Upper lobe of left lung (tissue), 6 donors: ENCODE measurements at places on chromosomes 2 and 18.
A peak's percentile ranks its signal among the peaks of the same experiment; 100 is the strongest.

DNA sequence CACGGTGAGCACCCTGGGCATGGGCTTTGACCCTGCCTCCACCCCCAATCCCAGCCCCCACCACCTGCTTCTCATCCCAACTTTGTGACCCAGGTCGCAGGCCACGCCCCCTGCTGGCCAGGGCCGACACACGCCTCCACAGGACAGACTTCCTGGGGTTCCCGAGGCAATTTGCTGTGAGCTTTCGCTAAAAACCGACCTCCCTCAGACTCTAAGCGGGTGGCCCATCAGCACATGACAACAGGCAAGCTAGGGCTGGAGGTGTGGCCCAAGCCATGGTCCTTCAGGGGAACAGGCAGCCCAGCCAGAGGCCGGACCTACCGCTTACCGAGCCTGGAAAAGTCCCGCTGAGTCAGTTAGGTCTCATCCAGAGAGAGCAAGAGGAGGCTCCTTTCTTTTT, 31.9 kb downstream of the C1QL2 start:
- peak; percentile 88 for DNase-seq

DNA sequence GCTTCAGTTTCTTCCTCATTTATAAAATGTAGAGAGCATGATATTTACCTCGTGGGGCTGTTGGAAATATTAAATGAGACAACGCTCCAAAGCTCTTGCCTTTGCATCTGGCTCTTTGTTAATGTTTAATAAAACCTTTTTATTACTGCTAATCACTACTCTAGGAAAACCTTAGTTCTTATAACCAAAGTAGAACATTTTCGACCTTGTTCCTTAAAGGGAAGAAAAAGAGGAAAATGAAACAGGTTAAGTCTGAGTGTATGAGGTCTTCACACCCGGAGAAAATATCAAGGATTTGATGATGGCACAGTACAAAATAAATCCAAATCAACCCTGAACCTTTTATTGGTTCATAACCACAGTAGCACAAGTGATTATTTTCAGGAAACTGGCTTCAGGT, 86.6 kb upstream of the BCL2L11 start:
- no peak for DNase-seq

DNA sequence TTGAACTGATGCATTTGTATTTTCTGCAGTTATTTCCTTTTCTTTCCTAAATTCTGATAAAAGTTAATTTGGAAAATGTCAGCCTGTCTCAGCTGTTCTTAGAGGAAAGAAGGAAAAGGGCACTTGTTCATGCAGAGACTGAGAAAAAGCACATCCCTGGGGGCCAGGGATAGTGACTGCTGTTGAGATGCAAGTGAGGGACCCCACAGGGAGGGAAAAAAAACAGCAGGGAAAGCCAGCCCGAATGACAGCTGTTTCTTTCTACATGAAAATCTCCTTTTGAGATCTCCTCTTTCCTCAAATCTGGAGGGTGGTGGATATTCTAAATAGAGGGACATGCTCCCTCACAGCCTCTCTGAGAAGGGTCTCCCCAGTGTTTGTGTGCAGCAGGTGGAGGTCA, 14.0 kb upstream of the MTA3 start:
- no peak for DNase-seq

DNA sequence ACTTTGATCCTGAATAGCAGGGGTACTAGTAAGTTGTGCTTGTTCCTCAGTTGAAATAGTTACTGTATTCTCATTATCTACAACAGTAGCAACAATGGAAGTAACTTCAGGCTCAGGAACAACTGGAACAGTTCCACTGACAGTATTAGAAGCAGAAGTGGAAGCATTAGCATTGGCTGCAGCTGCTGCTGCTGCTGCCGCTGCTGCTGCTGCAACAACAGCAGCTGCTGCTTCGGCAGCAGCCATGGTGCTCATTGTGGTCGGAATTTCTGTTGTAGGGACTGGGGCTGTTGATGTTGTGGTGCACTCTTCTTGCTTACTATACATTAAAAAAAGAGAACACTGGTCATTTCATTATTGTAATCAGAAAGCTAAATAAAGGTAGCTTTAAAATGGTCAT, 40.8 kb downstream of the PRPF40A start:
- DNase-seq, result no peak

- peak; percentile 65 for DNase-seq
These were observed 22.2 kb upstream of the RAPGEF4 start for GRCh38 chr2:172713365-172713875.

DNA sequence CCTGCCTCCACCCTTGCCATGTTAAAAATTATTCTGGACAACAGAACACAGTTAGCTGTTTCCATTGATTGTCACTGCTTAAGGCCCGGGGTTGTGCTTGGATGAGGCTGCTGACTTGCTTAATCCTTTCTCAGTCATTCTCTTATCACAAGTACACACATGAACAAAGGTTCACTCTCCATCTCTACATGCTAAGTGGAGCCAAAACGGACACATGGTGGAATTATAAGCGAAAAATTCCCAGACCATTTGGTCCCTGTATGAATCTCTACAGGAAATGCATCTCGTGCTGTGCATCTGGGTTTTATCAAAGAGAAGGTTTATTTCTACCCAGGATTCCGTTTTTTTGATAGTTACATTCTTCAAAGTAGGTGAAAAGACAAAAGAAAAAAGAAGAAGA, 177.5 kb upstream of the ETAA1 start:
- DNase-seq, result no peak

DNA sequence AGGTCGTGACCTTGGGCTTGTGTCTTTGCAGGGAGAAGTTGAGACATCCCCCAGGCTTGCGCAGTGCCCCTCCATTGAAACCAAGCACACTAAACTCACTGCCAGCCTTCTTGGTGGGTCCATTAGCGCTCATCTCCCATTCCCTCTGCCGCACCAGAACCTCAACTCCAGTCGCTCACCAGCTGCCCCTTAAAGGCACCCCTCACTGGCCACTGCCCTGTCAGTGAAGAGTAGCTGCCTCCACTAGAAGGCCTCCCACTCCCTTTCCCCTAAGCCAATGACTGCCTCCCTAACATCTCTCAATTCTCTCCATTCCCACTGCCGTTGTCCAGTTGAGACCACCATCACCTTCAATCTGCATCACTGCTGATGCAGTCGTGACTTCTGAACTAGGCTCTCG, 114.8 kb upstream of the EPC2 start:
- no peak for DNase-seq

DNA sequence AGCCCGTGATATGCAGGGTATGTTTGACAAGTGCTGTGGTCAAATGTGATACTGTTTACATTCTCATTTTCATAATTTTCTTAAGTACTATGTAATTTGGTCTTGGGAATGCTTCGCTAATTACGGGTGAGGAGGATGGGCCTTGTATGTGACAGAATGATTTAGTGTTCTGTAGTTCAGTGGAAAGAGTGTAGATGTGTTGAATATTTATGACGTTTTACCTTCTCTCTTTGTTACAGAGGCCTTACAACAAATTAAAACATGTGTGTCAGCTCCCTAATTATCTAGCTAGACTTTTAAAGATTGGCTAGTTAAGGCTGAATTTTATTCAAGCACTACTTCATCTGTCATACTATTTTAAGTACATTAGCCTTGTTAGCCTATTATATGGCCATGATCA, 10.6 kb upstream of the CHRNA1 start:
- no peak for DNase-seq

GRCh38 chr18:49988733-49989132, 175.4 kb upstream of the ACAA2 start:
- no peak for DNase-seq

GRCh38 chr2:144668493-144669110, 148.7 kb upstream of the ZEB2 start:
- no peak for DNase-seq

DNA sequence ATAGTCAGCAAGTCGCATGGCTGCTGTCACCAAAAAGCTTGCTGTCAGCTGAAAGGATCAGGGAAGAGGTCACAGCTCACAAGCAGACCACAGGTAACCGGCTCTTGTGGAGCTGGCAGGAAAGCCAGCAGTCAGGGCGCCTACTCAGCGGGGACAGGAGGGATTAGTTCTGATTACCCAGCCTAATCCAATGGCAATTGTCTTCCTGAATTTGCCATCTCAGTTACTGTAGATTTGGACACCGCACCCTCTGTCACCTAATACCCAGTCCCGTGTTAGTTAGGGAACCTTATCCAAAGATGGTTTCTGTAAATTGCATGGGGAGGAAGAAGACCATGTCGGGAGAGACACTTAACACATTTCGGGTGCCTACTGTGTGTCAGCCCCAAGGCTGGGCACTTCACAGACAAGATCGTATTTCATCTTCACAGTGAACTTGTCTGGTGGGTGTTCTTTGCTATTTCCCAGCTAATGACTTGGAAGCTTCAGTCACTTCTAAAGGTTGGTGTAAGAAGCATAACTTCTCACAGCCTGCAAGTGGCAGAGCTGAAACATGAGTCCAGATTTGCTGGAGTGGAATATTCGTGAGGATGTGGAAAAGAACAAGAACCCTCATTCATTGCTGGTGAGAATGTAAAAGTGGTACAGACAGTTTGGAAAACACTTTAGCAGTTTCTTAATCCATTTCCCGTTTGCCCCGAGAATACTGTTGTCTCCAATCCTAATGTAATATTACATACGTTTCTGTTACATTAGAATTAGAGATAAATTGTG, 9.9 kb downstream of the ALPK2 start:
- no peak for DNase-seq

- no peak for DNase-seq
These were observed 189.0 kb downstream of the RPIA start for GRCh38 chr2:88880441-88880953.

GRCh38 chr18:3493501-3494244, 43.7 kb downstream of the TGIF1 start:
- DNase-seq, result no peak

- DNase-seq, result no peak
These were observed 149.2 kb downstream of the DYSF start for GRCh38 chr2:71602581-71602980.

- peak; percentile 44 for DNase-seq
These were observed 56.0 kb downstream of the HDAC4 start for GRCh38 chr2:239344857-239345216.

GRCh38 chr18:70154591-70155194, 50.8 kb downstream of the RTTN start:
- DNase-seq, result no peak

DNA sequence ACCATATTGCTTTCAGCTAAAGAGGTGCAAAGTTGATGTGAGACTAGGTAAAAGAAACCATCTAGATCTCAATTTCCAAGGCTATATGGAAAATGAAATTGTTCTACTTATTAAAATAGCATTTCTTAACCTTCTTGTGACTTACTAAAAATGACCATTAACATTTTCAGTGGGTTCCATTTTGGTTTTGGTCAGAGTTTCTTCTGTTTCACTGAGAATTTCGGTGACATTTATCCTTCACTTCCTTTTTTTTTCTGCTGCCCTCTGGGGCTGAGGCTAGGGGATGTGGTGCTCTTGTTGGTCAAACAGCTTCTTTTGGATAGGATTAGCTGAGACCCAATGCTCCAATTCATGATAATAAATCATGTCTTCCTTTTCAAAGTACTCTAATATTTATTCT, 44.3 kb upstream of the REL start:
- no peak for DNase-seq

- peak; percentile 94 for DNase-seq
These were observed 1.1 kb downstream of the HPCAL1 start for GRCh38 chr2:10303694-10304378.

- no peak for DNase-seq
These were observed 316.4 kb downstream of the DSEL start for GRCh38 chr18:67199993-67200617.

DNA sequence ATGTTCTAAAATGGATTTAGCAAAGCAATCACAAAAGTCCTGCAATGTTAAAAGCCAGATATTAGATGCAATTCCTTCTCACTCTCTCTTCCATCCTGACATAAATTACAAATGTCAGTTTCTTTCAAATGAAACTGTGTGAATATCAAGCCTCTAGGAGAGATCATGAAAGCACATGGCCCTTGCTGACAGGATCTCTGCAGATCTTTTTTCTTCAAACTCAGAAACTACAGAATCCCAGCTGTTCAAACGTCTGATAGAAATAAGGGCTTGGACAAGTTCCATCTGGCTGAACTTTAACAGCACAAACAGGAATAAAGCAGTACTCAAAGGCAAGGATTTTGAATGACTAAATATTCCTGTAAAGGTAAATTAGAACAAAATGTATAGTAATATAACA, 47.6 kb downstream of the PDE1A start:
- no peak for DNase-seq

DNA sequence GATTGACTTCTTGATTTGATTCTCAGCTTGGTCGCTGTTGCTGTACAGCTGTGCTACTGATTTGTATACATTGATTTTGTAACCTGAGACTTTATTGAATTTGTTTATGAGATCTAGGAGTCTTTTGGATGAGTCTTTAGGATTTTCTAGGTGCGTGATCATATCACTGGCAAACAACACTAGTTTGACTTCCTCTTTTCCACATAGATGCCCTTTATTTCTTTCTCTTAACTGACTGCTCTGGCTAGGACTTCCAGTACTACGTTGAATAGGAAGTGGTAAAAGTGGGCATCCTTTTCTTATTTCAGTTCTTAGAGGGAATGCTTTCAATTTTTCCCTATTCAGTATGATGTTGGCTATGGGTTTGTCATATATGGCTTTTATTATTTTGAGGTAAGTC, 101.3 kb downstream of the OSBPL1A start:
- no peak for DNase-seq

GRCh38 chr18:73478191-73478590, 610.4 kb upstream of the NETO1 start:
- DNase-seq, result no peak

DNA sequence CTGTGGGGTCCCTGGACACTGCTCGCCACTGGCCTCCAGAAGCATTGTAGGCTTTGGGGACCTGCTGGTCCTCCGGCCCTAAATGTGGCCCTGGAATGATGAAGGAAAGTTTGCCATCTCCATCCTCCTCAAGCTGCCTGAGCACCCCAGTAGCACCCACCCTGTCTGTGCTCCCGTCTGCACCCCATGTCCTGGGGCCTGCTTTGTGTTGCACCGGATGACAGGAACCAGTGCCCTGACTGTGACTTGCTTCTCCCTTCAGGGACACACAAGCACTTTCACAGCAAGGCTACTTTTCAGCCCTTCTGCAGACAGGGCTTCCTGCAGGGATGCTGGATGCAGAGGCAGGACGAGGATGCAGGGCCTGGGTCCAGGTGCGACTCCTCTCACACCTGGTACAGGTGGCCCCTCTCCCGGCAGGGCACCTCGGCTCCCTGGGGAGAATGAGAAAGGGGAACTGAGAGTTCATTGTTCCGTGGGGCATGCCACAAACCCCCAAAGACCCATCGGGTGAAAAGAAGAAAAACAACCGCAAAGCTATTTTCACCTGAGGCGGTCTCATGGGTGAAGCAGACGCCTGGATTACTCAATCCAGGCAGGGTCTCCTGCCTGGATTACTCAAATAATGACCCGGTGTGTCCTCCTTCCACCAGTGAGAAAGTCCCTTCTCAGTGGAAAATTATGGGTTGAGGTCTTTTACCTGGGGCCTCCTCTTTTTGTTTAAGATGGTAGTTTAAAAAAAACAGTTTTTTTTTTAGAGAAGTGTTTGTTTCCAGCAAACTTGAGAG, 74.9 kb downstream of the LONRF2 start:
- no peak for DNase-seq

- DNase-seq, result no peak
These were observed 439.6 kb upstream of the REG3G start for GRCh38 chr2:78585871-78586270.
